A172 (cell line): ENCODE measurements at places on chromosomes 3 and 15.

DNA sequence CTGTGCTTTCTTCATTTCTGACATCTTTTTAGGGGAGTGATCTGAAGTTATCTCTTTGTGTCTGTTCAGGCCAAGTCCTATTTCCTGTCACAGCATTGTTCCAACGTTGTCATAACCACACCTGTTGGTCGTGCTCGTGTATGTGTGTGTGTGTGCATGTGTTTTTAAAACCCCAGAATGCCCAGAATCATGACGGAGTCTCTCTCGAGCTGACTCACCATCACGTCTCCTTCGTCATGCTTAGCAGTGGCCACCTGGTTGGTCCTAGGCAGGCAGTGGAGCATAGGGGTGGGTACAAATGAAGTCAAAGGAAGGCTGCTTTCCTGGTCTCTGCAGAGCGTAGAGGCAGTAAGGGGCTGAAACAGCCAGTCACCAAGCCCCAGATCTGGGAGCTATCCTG, 126.8 kb upstream of the ABHD17C start:
- DNase-seq = peak; percentile 21

DNA sequence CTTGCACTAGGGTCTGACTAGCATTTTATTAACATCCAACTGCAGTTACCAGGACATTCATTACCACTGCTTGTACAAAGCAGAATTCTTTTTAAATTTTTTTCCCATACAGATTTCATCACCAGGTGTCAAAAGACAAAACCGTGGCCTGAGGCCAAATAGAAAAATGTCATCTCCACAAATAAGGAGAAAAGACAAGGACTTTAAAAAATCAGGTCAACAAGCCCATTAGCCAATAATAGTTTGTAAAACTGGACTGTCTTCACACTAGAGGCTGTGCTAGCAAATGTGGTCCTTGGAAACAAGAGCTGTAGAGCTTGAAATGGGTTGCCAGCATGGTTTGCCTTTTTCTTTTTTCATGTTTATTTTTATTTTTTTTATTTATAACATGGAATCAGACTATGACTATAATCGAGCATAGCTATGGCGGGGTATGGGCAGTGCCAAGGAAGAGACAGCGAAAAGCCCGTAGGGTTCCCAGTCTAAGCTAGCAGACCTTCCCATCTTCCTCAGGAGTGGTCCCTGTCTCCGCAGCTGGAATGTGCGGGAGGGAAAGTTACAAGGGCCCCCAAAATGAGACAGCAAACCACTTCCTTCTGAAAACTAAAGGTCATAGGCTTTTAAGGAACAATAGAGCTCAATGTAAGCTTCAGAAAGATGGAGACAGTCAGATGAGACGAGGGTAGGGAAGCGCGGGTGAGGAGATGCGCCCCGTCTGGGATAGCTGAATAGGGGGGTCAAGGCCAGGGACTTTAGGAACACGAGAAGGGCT, 1.5 kb downstream of the PTPN9 start:
- no peak for DNase-seq

- DNase-seq = no peak
Measured at GRCh38 chr3:127847236-127847720, 25.0 kb upstream of the MGLL start.

GRCh38 chr15:56598991-56599390, 134.1 kb upstream of the MNS1 start:
- DNase-seq = peak; percentile 3

DNA sequence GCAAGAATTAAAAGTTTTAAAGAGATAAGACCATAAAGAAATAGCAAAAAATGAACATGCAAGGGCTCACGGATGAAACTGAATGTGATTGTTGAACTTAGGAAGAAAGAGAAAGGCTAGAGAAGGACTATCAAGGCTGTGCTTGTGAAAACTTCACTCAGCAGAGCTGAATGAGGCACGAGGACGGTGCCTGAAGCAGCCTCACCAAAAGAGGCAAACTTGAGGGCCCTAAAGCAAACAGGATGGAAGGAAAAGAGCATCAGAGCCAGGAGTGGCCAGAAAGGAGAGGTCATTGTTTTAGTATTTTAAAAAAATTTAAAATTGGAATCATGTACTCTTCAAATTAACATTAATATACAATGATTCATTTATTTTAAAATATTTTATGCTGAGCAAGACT, 191.2 kb upstream of the SOX14 start:
- DNase-seq = no peak

- DNase-seq = no peak
Measured at GRCh38 chr3:18282507-18282906, 142.6 kb downstream of the SATB1 start.

- no peak for DNase-seq
Measured at GRCh38 chr3:49734752-49735151, 11.0 kb upstream of the GMPPB start.

DNA sequence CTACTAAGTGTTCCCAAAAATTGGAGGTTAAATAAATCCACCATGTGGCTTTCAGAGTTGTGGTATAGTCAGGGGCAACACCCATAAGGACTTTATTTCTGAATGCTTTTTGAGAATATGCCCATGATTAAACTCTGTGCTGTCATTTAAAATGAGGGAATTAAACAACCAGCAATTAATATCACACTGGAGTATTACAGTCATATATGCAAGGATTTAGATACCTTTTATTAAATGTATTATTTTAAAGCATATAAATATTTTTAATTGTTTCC, 227.6 kb downstream of the ZPLD1 start:
- no peak for DNase-seq

DNA sequence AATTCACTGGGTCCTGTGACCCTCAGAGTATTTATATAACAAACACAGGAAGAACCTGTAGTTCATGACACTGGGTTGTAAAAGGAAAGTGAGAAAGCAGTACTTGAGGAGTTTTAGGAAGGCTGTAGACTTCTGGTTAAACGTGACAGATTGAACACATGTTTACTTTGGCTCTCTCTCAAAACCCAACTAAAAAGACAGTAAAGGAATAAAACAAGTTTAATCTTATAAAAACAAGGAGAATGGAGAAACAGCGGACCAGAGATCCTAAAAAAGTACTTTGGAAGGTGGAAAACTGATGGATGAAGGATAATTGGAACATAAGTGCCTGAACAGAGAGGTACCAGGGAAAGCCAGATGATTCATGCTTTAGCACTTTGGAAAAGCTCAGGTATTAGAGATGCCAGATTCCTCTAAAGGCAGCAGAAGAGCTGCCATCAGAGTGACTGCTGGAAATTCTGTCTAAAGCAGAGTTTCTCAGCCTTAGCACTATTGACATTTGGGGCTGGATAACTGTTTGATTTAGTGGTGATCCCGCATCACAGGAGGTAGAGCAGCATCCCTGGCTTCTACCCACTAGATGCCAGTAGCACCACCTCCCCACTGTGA, 182.9 kb upstream of the RORA start:
- no peak for DNase-seq

DNA sequence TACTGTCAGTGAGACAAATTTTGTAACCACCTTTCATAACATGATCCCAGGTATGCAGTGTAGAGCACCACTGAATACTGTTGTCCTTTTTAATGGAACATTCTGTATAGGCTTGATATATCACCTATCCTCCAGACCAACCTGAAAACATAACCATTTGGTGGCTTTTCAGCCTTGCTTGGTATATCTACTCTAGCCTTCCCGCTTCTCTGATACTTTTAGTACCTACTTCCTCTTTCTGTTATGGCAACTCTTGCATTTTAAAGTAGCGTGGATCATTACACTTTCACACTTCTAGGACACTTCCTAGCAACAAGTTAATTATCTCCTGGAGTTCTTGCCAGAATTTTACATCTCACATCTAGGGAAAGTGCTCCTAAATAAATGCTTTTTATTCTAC, 226.6 kb upstream of the ROBO1 start:
- DNase-seq = no peak

- DNase-seq = no peak
Measured at GRCh38 chr15:99958426-99959097, 225.3 kb upstream of the LYSMD4 start.

GRCh38 chr3:179151474-179151873, 3.3 kb downstream of the PIK3CA start:
- no peak for DNase-seq

- DNase-seq = no peak
Measured at GRCh38 chr15:78660584-78660983, 19.6 kb upstream of the CHRNB4 start.

DNA sequence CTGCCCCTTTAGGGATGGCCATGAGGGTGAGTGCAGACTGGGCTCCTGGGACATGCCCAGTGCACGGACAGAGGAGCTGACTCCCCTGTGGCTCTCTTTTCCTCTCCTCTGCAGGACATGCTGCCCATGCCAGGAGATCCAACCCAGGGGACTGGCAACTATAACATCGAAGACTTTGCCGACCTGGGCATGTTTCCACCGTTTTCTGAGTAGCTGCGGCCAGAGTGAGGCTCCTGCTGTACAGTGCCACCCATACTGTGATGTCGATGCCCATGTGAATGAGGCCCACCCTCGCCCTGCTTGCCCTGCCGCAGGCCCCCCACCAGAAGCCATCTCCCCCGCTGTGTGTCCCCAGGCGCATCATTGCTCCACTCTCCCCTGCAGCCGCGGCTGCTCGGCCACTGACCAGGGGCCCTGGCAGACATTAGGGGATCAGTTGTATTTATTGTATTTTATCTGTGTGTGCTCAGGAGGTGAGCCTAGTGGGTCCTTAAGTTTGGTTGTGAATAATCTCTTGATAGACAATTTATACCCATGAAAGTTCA, 101.6 kb upstream of the ABHD17C start:
- no peak for DNase-seq

DNA sequence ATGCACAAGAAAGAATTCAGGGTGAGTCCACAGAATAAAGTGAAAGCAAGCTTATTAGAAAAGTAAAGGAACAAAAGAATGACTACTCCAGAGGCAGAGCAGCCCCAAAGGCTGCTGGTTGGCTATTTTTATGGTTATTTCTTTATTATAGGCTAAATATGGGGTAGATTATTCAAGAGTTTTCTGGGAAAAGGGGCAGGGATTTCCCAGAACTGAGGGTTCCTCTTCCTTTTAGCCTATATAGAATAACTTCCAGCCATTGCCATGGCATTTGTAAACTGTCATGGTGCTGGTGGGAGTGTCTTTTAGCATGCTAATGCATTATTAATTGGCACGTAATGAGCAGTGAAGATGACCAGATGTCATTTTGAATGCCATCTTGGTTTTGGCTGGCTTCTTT, 13.6 kb downstream of the GLDN start:
- no peak for DNase-seq

- DNase-seq = peak; percentile 6
Measured at GRCh38 chr3:43062564-43063040, 43.3 kb downstream of the POMGNT2 start.

DNA sequence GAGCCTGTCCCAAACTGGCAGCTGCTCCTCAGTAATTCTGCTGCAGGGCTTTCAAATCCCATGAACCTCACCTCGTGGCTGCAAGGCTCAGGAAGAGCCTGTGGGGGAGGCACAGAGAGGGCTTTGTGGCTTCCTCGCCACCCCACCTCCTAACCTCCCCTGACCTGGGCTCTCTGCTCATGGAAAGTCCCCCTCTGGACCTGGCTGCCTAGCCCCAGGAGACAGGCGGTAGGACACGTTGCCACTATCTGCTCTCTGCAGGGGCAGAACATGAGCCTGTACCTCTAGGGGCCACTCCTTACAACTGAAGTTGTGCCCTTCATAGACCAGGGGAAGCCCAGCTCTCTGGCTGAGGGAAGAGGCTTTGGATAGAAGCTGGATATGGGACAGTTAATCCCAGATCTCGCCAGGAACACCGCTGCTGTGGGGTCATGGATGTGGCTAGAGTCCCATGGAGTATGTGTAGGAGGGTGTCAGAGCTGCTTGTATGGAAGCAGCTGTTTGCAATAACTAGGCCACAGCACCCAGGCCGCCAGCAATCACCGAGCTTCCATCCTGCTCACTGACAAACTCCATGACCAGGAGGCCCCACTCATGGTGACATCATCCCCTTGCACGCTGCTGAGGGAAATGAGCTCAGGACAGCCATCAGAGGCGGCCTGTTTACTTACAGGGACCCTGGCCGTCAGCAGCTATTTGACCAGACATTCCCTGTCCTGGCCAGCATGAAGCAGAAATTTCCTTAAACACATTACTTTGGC, 34.0 kb upstream of the CILP start:
- DNase-seq = no peak

- no peak for DNase-seq
Measured at GRCh38 chr15:77783636-77784035, 150.9 kb upstream of the LINGO1 start.

GRCh38 chr15:51576286-51576850, 46.2 kb downstream of the DMXL2 start:
- DNase-seq = no peak

DNA sequence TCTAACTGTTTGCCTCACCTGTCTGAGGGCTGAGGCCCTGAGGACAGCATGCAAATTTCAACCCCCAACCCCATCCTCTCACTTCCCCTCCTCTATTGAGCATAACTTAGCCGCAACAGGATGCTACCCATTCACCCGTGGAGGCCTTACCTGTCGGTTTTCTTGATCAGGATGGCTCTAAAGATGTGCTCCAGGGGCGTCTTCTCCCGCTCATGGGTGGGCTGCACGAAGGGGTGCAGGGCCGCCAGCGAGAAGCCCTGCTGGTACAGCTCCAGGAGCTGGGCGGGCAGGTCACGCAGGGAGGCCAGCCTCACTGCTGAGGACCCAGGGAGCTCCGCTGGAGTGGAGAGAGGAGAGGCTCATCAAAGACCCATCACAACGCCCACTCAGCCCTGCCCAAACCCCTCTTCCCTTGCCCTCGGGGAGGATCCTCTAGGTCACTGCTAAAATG, 79.8 kb downstream of the RFTN1 start:
- DNase-seq = no peak

DNA sequence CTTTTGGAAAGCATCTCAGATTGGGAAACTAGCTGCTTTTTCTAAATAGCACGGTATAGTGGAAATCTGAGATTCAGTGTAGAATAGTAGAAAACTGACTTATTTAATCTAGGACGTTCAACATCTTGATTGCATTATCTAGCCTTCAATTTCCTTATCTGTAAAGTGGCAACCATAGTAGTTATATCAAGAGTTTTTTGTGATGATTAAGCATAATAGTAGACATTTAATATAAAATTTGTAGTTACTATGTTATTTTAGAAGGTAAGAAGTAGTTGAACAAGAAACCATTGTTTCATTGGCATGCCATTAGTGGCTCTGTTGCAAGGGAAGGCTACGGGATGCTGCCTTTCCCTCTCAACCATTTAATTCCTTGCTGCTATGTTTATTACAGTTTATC, 367.3 kb downstream of the NAALADL2 start:
- DNase-seq = no peak

DNA sequence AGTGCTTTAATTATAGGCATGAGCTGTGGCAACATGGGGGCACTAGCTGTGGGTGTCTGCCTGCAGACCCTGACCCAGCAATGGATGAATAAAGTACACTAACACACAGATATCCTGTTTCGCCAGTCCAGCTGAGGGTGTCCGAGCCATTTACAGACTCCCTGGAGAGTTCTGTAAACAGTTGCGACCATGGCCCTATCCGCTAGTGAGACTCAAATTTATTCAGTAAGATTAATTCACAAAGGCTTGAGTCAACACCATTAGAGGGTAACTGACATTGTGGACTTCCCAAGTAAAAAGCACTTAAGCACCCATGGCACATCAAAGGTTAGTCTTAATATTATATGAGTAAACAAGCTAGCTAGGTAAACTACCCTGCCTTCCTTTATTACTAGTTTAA, 161.6 kb downstream of the TBL1XR1 start:
- DNase-seq = no peak

GRCh38 chr3:56061279-56061626, 407.0 kb downstream of the ERC2 start:
- DNase-seq = no peak

- DNase-seq = no peak
Measured at GRCh38 chr3:20073068-20073467, 32.8 kb downstream of the KAT2B start.
